ENCODE measurements at places on chromosomes 1 and 21.

- DNase-seq: no peak
Measured at GRCh38 chr1:24435782-24436365, 20.3 kb downstream of the NIPAL3 start.

DNA sequence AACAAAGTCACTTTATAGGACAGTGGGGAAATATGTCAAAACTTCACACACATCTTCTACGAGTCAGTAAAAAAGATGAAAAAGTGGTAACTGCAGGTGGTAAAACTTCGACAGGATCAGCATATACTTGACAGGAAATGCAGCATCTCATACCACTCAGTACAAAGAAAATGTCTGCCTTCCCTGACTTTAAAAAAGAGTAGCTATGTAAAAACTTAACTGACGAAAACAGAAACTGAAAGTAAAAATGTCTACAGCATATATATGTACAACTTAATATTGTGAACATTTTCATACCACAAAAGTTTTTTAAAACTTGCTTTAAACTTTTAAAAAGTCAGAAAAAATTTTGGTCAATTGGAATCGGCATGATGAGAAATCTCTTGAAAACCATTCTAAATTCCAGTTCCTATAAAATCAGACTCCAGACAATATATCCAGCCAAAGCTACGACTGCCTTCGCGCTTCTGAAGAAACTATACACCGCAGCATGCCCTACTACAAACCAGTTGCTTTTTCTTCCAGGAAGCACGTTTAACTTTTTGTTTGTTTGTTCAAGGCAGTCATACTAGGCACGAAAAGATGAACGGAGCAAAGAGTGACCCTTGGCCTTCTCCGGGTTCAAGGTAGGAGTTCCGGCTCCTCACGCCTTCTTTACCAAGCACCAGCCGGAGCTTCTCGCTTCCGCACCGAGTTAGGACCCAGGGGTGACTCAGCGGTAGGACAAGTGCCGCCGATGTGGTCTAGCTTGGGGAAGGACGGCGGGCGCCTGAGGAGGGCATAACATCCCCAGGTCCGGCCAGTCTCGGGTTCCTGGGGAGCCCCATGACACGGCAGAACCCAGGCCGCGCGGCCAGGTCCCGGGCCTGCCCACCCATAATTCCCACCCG lies 612 bp downstream of the PSMA5 start:
- no peak for DNase-seq

GRCh38 chr1:183652107-183652506 lies 1.0 kb downstream of the APOBEC4 start:
- no peak for DNase-seq

GRCh38 chr1:11885916-11886315 lies 27.2 kb upstream of the NPPB start:
- no peak for DNase-seq

DNA sequence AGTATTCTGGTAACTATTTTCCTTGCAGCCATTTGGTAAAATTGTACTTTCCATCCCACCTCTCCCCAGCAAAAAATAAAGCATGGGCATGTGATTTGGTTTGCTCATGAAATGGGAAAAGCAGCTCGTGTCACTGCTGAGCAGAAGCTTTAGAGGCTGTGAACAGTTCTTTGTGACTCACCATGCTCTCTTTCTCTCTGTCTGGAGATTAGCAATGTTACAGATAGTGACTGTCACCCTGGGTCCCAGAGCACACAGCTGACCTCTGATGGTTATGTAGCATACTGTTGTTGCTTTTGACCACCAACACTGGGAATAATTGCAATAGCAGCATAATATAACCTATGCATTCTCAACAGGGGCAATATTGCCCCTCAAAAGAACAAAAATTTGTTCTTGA lies 70.6 kb downstream of the RGS2 start:
- DNase-seq: no peak

DNA sequence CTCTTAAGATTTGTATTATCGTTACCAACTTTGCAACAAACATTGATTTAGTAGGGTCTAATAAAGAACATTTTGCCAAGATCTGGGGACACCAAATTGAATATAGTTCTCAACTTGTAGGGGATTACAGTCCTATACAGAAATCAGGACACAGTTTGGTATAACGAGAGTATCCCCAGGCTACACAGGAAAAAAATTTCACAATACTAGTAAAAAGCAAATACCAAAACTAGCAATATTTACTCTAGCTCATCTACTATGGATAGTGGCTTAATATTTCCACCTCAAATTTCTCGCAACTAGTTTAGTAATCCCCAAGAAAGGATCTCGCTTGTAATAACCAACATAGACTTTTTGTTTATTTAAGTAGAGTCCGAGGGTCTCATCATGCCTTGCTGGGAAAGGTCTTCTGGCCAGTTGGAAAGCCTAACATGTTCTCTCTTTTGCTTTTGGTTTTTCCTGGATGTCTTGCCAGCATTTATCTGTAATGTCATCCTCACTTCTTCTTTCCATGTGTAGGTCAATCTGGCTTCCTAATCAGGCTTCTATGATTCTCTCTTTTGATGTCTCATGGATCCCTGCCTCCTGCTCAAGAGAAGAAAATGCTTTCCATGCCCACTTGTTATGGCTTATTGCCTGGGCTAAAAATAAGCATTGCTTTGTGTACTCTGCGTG lies 104.7 kb upstream of the KCNK2 start:
- DNase-seq: no peak

DNA sequence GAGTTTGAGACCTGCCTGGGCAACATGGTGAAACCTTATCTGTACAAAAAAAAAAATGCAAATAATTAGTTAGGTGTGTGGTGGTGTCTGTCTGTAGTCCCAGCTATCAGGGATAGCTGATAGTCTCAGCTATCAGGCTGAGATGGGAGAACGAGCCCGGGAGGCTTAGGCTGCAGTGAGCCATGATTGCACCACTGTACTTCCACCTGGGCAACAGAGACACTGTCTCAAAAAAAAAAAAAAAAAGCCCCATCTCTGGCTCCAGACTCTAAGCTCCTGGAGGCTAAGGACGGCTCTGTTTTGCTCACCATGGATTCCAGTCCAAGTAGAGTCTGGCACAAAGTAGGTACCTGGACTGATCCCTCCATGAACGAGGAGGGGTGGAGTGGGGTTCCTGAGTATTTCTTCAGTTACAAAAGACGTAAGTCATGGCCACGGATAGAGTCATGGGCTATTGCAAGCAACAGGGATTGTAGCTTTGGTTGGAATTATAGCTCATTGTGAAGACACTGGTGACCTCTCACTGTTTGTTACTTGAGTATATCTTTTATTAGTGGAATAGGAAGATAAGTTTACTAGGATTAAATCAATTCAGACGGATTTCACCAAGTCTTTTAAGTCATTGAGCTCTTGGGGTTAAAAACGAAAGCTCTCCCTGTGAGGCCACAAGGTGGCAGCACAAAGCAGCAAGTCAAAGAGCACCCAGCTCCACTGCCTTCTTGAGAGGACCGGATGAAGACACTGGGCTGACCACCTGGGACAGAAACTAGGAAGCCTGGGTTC lies 35.6 kb upstream of the TMEM61 start:
- peak; percentile 45 for DNase-seq

- no peak for DNase-seq
Measured at GRCh38 chr1:14593302-14593701, 5.2 kb upstream of the KAZN start.

DNA sequence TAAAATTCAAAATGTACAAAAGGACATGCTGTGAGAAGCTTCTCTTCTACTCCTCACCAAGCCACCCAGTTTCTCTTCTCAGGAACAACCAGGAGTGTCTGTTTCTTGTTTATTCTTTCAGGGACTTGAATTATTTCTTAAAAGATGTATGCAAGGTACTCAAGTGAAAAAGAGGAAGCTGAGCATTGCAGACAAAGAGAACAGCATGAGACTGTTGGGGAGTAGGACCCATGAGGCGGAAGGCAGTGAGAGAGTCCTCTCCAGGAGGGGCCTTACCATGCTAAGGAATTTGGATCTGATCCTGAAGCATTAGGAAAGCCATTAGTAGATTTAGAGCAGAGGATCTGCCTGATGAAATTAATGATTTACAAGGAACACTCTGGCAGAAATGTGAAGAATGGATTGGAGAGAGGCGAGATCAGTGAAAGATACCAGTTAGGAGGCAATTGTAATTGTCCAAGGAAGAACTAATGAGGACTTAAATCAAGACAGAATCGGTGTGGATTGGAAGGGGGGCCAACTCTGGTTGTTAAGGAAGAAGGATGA lies 14.7 kb upstream of the SSX2IP start:
- no peak for DNase-seq

DNA sequence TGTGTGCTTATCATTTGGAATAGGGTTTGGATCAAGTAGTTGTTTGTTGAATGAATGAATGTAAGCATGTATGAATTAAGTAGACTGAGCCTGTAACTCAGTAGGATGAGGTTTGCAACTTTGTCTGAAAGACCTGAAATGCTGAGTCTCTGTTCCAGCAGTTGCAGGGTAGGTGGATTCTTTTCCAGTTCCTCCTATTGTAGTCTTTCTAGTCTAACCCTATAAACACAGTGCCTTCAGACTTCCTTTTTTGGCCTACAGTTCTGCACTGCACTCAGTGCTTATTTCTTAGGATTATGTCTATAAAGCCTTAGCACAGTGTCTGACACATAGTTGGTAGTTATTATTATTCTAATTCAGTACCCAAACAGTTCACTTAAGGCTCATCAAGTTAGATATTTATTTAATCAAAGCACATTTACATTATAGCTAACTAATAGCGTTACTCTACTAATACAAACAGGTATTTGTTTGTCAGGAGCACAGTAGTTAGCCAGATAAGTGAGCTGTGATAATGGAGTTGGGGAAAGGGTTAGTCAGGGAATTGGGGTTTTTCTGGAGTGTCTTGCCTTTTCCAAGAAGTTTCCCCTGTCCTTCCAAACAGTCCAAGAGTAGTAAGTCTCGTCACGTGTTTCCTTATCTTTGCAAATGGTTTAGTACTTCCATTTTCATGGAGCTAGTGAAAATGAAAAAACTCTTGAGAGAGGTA lies 45.0 kb downstream of the ABCD3 start:
- no peak for DNase-seq

GRCh38 chr1:44808938-44809917 lies 905 bp downstream of the BTBD19 start:
- no peak for DNase-seq

- DNase-seq: no peak
Measured at GRCh38 chr1:55552636-55553035, 337.5 kb upstream of the USP24 start.

DNA sequence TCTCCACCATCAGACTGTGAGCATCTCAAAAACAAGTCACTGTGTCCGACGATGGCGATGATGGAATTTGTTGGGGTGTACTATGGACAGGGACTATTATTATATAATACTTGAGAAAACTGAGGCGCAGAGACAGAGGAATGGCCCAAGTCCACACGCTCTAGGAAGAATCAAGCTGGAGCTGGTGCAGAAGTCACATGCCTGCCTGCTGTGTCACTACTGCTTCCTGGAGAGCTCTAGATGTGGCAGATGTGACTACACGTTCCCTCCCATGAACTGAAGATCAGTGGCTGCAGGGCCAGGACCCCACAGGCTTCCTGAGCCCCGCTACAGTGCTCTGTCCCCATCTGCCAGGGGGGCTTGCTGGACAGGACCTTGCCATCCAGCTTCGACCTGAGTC lies 56.9 kb downstream of the TRABD2B start:
- no peak for DNase-seq

GRCh38 chr1:41500378-41500777 lies 15.9 kb upstream of the EDN2 start:
- no peak for DNase-seq

DNA sequence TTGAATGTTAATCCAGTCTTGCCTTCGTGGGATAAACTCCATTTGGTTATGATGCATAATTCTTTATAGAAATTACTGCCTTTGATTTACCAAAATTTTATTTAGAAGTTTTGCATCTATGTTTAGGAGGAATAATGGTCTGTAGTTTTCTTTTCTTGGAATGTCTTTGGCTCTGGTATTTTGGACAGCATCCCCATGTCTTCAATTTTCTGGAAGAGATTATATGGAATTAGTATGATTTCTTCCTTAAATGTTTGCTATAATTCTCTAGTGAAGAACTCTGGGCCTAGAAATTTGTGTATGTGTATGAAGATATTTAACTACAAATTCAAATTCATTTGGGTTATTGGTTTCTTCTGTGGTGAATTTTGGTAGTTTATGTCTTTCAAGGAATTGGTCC lies 92.7 kb downstream of the SNX7 start:
- no peak for DNase-seq

- no peak for DNase-seq
Measured at GRCh38 chr1:156750711-156751450, 594 bp downstream of the HDGF start.

DNA sequence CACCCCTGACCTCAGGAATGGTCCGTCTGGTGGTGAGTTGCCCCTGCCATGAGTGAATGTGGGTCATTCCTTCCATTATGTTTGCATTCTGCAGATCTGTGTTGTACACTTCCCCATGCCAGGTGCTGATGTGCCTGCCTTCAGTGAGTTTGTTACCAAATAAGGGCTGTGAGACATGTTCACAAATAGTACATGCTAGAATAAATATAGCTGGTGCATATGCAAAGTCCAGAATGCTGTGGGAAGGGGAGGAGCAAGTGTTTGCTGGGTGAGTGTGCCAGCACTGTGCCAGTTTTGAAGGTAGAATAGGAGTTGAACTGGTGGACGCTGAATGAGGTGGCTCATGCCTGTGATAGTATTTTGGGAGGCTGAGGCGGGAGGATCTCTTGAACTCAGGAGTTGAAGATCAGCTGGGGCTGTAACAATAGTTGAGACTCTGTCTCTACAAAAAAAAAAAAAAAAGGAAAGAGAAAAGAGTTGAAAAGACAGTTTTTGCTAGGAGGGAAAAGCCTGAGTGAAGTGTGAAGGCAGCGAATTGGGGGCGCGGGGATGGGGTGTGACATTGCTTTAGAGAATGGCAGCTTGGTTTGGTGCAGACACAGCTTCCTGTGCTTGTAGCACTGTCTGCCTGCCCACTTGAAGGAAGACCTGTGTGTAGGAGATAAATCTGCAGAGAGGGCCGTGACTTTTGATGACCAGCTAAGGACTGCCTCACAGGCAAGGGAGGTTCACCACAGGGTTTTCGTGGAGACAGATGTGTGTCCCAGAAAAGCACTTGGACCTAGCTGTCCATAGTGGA lies 61.1 kb downstream of the LGR6 start:
- no peak for DNase-seq

DNA sequence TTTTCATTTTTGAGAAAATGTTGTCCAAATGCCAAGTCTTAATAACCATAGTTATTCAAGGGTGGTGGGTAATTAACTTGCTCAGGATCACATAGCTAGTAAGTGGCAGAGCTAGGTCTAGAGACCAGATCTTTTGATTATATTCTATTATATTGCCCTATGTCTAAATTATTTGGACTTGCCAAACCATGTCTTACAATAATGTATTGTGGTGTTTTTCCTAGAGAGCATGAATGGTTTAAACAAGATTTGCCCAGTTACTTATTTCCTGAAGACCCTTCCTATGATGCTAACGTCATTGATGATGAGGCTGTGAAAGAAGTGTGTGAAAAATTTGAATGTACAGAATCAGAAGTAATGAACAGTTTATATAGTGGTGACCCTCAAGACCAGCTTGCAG lies 58.6 kb downstream of the PRKAA2 start:
- no peak for DNase-seq

GRCh38 chr1:239536165-239536849 lies 149.9 kb downstream of the CHRM3 start:
- no peak for DNase-seq

- DNase-seq: no peak
Measured at GRCh38 chr1:108644984-108645383, 15.9 kb downstream of the HENMT1 start.

All from NCI-H1930 (cell line).